ENCODE measurements at places on chromosomes 16 and 17. TPM values are rescaled to one million over a fixed set of nuclear protein-coding genes. Genes with fewer than 3 reads are reported as not detected.
A peak's percentile ranks its signal among the peaks of the same experiment; 100 is the strongest.

Gene EME2
- 17.8 TPM for total RNA-seq

Gene OR1F1
- total RNA-seq, result not detected

Gene SYNGR3
- total RNA-seq, result not detected

Gene ITGAD
- total RNA-seq, result not detected

Gene MILR1
- total RNA-seq, result 4.2 TPM

Gene CD300H
- not detected for total RNA-seq

Gene ITGA2B
- total RNA-seq, result not detected

Gene HSDL1
- total RNA-seq, result 17.1 TPM

Gene SULT1A3
- total RNA-seq, result 118 TPM

Gene HOXB7
- 16.5 TPM for total RNA-seq

Gene OSGIN1
- total RNA-seq, result 28.6 TPM

Gene EXOC3L1
- 1.3 TPM for total RNA-seq

DNA sequence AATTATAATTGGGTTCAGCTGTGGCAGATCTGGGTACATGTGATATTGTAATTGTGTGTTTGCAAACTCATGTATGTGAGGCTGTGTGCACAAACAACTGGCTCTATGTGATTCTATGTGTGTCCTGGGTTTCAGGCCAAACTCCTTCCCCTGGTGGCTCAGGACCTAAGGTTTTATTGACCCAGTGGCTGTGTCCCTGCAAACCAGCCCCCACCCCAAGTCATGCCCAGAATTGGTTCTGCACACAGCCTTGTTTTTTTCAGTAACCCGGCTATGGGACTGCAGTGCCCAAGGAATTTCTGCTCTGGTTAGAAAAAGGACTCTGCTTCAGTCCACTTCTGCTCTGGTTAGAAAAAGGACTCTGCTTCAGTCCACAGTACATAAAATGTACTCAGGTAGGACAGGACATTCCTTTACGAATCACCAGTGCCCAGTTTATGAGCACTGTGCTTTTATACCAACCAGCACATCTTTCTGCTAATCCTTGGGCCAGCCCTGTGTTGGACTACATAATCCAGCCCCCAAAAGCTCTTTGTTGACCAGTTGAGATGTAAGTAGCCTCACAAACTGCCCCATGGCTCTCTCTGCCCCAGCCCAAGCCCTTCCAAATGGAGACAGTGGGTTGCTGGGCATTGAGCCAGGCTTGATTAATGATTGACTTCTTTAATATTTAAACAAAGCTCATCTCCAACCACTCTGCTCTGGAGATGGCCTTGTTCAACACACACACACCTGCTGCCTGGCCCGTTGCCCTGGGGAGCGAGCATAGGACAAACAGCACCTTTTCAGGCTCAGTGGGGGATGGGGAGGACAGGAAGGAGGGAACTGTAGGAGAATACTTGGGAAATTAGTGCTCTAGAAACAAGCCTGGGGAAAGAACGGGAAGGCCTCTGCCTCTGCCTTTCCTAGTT lies 2.9 kb upstream of the KCNH6 start:
- DNase-seq, result peak; percentile 82

DNA sequence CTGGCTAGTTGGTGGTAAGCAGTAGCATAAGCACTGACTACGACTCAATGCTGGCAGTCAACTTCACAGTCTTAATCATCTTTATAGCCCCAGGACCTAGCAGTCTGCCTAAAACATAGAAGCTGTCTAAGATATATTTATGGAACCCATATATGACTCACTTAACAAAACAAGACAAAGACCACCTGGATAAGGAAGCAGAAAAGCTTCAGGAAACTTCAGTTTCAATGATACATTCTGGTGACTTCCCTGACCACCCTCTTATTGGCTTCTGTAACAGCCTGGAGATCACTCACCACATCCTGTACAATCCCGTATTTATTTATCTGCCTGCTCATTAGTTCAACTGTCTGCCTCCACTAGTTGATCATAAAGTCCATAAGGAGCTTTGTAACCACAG lies 95.5 kb downstream of the PMP22 start:
- no peak for DNase-seq

- no peak for DNase-seq
Measured at GRCh38 chr17:76660656-76661042, 17.1 kb upstream of the ST6GALNAC1 start.

DNA sequence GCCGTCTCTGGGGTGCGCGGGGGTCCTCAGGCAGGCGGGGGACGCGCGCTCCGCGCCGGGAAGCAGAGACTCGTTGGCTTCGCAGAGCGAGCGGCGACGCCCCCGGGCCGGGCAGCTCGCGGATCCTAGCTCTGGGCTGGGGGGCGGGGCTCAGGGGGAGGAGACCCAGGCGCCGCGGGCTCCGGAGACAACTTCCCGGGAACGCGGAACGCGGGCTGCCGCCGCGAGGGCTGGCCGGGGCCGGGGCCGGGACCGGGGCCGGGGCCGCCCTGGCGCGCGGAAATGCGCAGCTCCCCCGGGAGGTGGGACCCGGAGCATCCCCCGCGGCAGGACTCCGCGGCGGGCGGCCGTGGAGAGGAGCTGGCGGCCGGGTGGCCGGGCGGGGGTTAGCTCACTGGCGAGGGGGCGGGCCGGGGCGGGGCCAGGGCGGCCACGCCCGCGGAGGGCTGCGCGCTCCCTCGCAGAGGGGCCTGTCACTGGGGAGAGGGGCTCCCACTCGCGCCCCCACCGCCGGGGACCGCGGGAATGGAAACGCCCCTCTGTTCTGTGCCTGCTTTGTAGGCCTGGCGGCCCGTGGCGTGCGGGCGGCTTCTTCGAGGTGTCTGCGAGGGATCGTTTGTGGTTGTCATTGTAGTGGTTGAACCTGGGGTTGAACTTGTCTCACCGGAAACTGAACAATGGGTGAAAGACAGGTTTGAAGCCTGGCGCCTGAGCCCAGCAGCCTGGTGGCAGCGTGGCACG lies at the start of gene GAS7:
Gene GAS7 (minus strand): TSS at position 98 of the 741 bp plus-strand sequence.
- peak; percentile 38 for DNase-seq

DNA sequence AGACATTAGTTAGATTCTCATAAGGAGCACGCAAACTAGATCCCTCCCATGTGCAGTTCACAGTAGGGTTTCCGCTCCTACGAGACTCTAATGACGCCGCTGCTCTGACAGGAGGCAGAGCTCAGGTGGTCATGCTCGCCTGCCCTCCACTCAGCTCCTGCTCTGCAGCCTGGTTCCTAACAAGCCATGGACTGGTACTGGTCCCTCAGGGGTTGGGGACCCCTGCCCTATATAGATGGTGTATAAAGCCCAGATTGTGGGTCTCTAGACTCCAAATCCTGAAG lies 52.1 kb upstream of the LYRM9 start:
- DNase-seq, result no peak

- DNase-seq, result no peak
Measured at GRCh38 chr16:21619765-21620425, 20.5 kb downstream of the METTL9 start.

GRCh38 chr16:85017151-85017550 lies 5.8 kb upstream of the ZDHHC7 start:
- DNase-seq, result no peak

- DNase-seq, result no peak
Measured at GRCh38 chr16:26733710-26734109, 333.0 kb upstream of the C16orf82 start.

DNA sequence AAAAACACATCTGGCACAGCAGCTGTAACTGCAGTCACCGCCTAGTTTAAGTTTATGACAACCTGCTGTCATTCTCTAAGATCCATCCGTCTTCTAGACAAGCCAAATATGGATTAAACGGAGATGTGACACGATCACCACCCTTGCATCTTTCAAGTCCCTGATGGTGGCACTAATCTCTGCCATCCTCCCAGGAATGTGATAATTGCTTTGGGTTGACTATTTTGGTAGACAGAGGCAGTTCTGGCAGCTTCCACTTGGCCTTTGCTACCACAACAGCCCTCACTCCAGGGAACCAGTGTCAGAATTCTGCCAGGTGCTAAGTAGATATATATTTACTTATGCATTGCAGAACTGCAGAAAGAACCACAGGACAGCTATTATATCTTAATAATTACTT lies 81.3 kb downstream of the ADCY9 start:
- no peak for DNase-seq

DNA sequence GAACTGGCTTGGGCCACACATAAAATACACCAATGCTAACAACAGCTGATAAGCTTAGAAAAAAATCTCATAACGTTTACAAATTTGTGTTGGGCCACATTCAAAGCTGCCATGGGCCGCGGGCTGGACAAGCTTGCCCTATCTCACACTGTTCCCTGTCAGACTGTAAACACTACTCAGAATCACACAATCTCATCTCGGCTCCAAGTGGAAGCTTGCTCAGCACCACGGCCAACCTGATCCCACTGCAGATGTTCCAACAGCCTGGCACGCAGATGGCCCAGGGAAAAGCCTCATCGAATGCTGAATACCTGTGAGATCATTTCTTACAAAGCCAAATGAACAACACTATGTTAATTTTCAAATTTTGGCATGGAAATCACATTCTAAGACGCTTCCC lies 125.8 kb downstream of the ANKRD11 start:
- peak; percentile 74 for DNase-seq

- DNase-seq, result peak; percentile 33
Measured at GRCh38 chr16:67036323-67036741, 7.4 kb downstream of the CBFB start.

- DNase-seq, result no peak
Measured at GRCh38 chr17:61211236-61211635, 188.4 kb upstream of the TBX2 start.

DNA sequence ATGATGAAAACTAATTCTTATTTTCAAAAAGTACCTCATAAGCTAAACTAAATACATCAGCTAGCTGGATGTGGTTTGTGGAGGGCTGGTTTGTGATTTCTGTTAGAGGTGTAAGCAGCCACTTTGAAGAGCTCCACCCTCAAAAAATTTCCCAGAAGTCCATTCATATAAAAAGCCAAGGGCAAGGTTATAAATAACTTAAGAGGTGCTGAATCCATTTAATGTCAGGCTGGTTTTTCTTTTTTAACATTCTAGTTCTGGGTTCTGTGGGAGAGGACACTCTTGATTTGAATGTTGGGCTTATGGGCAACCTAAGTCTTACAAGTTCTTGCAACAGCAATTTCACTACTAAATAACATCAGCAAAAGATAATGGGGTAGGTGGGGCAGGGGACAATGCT lies 3.4 kb upstream of the WIPI1 start:
- DNase-seq, result no peak

GRCh38 chr16:57590654-57591085 lies 37.8 kb upstream of the ADGRG1 start:
- DNase-seq, result no peak

DNA sequence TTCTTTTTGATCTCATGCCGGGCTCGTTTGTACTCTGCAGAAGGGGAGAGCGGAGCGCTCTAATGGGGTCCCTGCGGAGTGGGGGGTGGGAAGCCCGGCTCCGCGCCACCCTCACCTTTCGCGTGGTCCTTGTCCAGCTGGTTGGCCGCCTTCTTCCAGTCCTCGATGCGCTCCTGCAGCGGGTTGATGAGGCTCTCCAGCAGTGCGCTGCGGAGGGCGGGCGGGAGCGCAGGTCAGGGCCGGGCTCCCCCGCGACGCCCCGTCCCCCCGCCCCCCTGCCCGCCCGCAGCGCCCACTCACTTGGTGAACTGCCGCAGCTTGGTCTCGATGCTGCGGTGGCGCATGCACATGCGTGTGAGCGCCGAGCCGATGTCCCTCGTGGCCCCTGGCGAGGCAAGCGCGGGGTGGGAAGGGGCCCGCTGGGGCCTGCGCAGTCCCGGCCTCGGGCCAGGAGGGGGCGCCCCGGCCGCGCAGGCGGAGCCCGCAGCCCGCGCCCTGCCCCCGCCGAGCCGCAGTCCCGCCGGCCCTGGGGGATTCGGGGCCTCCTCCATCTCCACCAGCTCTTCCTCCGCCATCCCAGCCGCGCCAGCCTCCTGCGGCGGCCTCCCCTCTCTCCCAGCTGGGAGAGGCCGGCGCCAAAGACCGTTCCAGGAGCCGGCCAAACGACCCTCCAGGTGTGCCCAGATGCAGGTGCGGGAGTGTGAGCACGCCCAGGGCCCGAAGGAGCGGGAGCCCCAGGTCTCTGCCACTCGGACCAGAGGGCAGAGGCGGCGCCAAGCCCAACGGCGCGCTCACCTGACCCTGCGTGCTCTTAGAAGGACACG lies 6.0 kb downstream of the MTSS2 start:
- no peak for DNase-seq

DNA sequence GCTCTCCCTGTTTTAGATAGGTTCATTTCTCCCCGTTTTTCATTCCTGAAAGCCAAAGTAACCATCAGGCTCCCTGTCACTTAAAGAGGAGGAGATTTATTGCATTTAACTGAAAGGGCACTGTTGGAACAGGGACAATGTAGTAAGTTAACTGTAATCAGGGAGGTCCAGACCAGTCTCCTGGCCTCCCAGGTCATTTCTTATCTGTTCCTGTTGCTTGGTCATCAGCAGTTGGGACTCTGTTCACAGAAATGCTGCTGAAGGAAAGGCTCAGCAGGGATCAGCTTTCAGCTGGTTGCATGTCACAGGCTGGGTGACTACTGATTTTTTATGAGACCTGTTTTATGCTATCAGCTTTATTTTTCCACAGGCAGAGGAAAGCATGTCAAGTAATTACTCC lies 622.6 kb upstream of the GOT2 start:
- DNase-seq, result no peak

DNA sequence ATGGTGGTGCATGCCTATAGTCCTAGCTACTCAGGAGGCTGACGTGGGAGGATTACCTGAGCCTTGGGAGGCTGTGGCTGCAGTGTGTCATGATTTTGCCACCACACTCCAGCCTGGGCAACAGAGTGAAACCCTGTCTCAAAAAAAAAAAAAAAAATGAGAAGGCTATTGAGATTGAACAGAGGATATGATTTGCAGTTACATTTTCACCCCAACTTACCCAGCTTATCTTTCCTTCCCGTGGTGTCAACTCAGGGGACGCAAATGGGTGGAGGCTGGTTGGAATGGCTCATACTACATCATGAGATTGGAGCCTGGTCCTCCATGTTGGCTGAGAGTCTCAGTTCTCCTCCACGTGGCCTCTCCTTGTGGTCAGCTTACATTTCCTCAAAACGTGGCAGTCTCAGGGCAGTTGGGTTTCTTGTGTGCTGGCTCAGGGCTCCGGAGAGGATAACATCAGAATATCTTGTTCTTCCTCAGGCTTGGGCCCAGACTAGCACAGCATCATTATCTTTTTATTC lies 17.2 kb upstream of the NSMCE1 start:
- no peak for DNase-seq

DNA sequence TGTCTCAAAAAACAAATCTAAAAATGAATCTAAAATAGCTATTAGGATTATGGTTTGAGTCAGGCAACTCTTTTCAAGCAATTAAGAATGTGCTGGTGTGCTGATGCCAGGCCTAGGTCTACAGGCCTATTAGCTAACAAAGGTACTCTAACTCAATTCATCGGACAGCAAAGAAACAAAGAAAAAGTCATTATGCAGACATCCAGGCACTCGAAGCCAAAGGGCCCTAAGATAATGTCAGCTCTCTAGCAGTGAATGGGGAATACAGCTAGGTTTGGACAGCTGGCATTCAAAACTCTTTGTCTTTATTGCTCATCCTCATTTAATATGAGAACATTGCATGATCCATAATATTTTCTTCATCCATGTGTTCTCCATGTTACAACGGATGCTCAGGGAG lies 108.5 kb downstream of the TMEM114 start:
- DNase-seq, result no peak

GRCh38 chr16:4426021-4426684 lies 485 bp downstream of the DNAJA3 start:
- DNase-seq, result no peak

All from stomach (tissue), 19 donors.